Activated CD4-positive, CD25-positive, alpha-beta regulatory T cell (primary cell): ENCODE measurements at places on chromosomes 16 and 17.

- no peak for DNase-seq
Observed at GRCh38 chr16:19295393-19295792, 9.9 kb downstream of the CLEC19A start.

GRCh38 chr17:45902892-45903346 lies 8.6 kb downstream of the MAPT start:
- DNase-seq = no peak

DNA sequence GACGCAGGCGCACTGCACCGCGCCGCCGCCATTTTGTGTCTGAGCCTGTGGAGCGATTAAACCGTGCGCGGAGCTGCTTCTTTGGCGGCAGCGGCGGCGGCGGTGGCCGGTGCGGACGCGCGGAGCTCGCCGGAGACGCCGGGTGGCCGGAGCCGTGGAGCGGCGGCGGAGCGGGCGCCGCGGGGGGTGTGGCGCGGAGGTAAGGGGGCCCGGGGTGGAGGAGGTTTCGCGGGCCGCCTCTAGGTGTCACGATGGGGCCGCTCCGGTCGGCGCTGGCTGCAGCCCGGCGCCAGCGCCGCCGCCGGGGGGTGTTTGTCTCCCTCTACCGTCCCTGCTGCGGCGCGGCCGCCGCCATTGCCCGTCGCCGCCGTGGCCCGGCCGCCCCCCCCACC lies at the start of gene CTCF:
Gene CTCF, plus strand, starts transcription at position 1 of the 392 bp plus-strand sequence. CDS start 48,307 bp downstream, outside the sequence.
- peak; percentile 73 for DNase-seq

GRCh38 chr16:87789437-87790291 lies 23.9 kb upstream of the KLHDC4 start:
- DNase-seq = no peak

DNA sequence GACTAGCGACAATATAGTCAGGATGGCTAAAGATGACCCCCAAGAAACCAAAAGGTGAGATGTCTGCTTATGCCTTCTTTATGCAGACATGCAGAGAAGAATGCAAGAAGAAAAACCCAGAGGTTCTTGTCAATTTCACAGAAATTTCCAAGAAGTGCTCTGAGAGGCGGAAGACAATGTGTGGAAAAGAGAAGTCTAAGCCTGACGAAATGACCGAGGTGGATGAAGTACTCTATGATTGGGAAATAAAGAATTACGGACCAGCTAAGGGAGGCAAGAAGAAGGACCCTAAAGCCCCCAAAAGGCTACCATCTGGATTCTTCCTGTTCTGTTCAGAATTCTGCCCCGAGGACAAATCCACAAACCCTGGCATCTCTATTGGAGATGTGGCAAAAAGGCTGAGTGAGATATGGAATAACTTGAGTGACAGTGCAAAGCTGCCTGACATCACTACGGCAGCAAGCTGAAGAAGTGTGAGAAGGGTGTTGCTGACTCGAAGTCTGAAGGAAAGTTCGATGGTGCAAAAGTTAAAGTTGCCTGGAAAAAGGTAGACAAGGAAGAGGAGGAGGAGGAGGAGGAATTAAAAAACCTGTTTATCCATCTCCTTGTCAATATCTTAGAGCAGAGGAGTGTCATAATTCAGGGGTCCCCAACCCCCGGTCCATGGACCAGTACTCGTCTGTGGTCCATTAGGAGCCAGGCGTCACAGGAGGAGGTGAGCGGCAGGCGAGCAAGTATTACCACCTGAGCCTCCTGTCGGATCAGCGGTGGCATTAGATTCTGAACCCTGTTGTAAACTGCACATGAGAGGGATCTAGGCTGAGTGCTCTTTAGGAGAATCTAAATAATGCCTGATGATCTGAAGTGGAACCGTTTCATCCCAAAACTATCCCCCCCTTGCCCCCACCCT lies 25.1 kb upstream of the ADGRG1 start:
- no peak for DNase-seq

DNA sequence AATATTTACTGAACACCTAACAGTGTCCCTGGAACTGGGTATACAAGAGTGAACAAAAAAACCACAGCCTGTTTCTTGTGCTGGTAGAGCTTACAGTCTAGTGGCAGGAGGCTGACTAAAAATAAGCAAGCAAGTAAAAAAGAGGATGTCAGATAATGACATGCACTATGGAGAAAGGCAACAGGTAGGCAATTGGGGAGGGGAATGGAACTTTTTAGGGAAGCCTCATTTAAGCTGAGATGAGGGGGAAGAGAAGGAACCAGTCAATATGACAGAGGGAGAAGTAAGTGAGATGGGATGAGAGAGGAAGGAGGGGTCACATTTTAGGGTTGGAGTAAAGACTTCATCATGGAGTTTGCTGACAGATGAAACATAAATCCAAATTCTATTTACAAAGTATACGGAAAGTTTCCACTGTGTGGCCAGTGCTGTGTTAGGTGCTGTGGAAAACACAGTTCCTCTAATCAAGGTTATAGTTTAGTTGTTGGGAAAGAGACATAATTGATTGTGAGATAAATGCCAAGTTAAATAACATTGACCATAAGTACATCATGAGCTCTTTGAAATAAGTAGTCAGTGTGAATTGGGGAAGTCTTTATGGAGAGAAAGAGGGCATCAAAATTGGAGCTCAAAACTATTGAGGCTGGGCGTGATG lies 251.4 kb downstream of the FTO start:
- no peak for DNase-seq

- DNase-seq = no peak
Observed at GRCh38 chr16:817001-817906, 16.7 kb upstream of the GNG13 start.
